Thoracic aorta (tissue), 2 donors: ENCODE measurements at places on chromosomes 6 and 20. TPM values are rescaled to one million over a fixed set of nuclear protein-coding genes. Genes with fewer than 3 reads are reported as not detected.

DNA sequence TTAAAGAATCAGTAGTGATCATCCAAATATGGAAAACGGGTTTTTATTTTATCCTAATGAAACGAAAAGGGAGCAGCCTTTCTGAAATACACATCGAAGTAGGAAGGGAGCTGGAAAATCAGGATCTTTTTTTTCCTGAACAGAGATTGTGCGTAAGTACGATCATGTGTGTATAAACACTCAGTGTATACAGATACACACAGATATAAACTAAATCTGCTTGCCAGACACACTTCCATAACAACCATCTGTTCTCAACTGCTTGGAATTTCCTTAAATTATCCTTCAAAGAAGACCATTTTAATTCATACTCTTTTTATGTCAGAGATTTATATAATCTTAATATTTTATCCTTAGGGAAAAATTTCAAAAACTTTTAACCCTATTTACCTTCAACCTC is 110.7 kb downstream of the CHD6 start:
- no peak for DNase-seq

Gene ECHDC1
- total RNA-seq, result 29.9 TPM

DNA sequence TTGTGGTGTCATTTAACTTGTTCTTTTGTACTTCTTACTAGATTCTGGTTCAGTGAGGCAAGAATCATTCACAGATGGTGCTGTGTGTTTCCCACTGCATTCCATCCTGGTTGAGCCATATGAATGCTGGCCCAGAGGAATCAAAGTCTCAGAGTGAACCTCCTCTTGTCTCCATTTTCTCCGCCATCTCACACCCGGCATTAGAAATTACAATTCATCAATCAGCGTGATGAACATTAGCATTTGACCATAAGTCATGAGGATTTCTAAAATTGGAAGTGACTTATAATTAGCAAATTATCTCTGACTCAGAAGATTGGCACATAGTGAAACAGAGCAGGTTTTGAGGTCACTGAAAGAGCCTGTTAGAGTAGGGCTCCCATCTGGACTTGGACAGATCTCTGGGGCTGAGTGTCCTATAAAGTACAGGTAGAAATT is 25.2 kb downstream of the TNFAIP3 start:
- DNase-seq, result no peak

Gene SPATA2
- total RNA-seq, result 3.9 TPM

- DNase-seq, result no peak
These were observed 80.4 kb downstream of the TBXT start for GRCh38 chr6:166087246-166087645.

Gene HBS1L
- total RNA-seq, result 42.5 TPM

DNA sequence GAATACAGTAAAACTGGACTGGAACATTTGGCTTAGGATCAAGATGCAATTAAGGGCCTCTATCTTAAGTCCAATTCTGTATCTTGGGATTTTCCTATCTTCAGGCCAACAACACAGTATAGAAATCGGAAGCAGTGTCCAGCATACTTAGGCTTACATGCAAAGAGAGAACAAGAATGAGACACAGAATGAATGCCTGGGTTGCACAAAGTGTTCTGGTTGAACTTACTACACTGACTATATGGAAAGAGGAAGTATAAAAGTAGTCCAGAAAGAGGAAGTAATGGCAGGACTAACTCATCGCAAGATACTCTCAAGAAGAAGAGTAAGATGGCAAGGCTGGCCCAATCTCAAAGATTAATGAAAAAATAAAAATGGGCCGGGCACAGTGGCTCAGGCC is 87.6 kb downstream of the BTBD9 start:
- DNase-seq, result no peak

Gene C4B
- 44.3 TPM for total RNA-seq

DNA sequence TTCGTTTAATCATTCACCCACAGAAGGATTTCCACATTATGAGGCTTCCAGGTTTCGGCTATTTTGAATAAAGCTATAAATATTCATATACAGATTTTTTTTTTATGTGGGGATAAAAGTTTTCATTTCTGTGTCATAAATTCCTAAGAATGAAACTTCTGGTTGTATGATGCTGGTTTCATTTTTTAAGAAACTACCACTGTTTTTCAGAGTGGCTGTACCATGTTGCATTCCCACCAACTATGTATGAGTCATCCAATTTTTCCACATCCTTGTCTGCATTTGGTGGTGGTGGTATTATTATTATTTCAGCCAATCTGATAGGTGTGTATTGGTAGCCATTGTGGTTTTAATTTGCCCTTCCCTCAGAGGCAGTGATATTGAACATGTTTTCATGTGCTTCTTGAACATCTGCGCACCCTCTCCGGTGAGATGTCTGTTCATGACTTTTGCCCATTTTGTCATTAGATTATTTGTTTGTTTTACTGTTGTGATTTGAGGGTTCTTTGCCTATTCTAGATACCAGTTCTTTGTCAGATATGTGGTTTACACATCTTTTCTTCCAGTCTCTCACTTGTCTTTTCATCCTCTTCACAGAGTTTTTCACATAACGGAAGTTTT is 75.5 kb downstream of the DOK5 start:
- no peak for DNase-seq

DNA sequence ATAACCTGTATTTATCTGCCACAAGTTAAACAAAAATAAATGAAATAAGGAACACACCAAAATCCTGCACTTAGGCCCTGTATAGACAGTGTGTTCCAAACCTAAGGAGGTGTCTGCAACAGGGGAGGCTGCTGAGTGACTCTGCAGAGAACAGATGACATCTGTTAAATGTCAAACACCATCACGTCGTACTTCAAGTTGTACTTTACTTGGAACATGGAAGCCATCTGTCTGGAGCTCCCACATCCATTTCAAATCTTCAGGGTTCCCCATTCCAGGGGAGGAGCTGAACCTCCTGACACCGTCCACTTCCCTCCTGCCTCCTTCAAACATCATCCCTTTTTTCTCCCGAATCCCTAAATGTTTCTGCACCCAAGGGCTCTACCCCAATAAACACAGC is 1.8 kb upstream of the MAP7 start:
- no peak for DNase-seq

DNA sequence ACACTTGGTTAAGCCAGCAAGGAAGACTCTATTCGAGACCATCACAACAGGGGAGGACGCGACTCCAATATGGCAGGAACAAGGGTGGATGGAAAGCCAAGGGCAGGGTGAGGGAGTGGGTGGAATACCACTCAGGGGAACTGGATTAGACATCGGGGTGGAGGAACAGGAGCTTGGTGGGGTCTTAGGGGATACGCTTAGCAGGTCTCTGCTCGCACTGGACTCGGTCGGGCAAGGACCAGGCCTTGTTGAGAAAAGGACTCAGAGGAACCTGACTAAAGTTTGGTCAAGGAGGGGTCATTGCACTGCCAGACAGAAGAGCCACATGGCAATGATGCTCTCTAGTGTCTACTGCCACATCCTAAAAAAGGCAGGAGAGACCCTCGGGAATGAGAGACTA is 10.5 kb downstream of the DUSP22 start:
- DNase-seq, result no peak

GRCh38 chr6:154595538-154595937 is 85.1 kb upstream of the CNKSR3 start:
- DNase-seq, result no peak

DNA sequence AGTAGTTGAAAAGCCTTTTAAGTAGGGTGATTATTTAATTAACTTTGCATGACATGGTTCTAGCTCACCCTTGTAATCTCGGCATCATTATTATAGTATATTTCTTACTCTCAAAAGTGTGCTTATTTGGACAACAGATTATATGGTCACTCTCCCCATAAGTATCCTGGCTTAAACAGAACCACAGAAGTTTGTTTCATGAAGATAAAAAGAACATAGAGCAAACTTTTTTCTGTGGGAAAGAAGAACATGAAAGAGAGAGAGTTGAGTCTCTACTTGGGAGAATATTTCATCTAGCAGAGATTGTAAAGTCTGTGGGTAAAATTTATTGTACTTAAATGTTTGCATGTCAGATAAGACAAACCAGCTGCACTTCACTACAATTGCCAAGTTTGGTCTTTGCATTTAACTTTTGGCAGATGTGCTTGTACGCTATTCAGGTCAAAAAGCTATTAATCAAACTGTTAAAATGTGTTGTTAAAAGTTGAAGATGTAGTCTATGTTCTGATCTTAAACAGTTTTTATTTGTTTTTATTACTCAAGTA is 33.4 kb upstream of the PRIM2 start:
- DNase-seq, result no peak

- no peak for DNase-seq
These were observed 144.3 kb downstream of the ADGRB3 start for GRCh38 chr6:68779366-68779765.

- no peak for DNase-seq
These were observed 50.0 kb upstream of the DTNBP1 start for GRCh38 chr6:15712797-15713196.

- DNase-seq, result no peak
These were observed 72.6 kb downstream of the HIVEP2 start for GRCh38 chr6:142872376-142872775.

DNA sequence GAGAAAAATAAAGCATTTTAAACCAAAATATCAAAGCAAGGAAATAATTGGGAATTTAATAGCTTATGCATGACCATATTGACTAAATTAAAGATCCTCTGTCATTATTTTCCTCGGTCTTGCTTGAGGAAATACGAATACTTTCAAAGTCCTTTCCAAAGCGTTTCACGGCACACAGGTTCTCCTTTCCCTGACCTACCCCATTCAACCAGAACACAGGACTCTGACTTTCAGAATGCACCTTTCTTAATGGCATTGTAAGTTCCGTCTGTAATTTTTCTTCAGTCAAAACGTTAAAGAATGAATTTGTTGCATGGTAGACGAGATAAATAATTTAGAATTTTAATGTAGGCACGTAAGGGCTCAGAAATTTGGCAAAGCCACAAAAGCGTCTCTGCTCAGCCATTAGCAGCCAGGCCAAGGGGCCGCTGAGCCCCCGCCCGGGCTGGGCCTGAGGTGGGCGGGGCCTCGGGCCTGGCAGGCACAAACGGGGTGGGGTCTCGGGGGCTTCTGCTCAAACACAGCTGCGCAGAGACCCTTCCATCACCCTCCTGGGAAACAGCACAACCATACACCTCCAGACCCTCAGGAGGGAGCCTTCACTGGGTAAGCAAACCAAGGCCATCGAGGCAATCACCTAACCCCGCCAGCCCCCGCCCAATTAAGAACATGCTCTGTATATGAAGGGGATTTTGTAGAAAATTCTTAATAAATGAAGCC is 3.4 kb downstream of the NEDD9 start:
- DNase-seq, result no peak

DNA sequence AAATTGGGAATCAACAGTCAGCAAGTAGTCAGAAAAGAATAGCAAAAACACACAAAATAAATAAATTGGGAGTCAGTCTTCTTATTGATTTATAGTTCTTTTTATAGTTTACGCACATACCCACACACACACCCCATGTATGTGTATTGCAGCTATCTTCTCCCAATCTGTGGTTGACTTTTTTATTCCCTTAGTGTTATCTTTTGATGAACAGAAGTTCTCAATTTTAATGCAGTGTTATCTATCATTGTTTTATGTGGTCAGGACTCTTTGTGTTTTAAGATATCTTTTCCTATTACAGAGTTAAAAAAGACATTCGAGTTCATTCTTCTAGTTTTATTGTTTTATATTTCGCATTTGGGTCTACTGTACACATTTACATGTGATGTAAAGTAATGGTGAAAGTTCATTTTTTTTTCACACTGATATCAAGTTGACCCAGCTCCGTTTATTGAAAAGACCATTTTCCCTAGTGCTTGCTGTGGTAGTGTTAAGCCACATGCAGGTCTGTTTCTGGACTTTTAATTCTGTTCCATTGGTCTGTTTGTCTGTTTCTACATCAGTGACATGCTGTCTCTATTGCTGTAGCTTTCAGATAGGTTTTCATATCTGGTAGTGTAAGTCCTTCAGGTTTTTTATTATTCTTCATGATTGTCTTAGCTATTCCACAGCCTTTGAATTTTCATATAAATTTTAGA is 78.4 kb downstream of the ZFAND3 start:
- no peak for DNase-seq

GRCh38 chr20:3364323-3365013 is 43.0 kb downstream of the DNAAF9 start:
- DNase-seq, result no peak

Gene ADGRF4
- total RNA-seq, result not detected

DNA sequence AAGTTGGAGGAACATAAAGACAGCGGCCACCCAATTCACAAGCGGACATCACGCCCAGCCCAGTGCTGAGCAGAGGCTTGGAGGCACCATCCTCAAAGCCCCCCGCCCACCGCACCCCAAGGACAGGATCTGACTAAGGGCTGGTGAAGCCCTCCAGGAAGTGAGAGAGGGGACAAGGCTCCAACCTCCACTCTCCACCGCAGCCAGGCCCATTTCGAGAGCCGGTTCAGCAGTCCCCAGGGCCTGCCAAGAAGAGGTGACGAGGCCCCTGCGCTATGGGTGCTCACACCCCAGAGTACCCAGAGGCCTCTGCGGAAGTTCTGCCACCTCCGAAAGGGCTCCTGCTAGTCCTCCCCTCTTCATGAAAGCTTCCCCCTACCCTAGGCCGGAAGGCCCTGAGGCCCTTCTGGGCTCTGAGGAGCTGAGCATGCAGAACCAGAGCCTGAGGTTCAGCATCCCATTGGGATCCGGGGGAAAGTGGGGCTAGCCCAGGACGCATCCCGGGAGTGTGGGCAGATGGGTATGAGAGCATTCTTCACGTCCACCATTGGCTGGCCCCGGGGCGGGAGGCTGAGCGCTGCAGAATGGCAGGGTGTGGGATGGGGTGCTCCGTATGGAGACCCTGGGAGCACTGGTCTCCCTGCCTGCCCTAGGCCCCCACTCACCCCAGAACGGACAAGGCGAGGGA is 2.5 kb downstream of the GRM4 start:
- DNase-seq, result no peak

GRCh38 chr6:44264154-44265006 is 971 bp downstream of the NFKBIE start:
- no peak for DNase-seq

Gene PLCB1
- 10.8 TPM for total RNA-seq

Gene HLA-G
- total RNA-seq, result not detected

GRCh38 chr6:45655745-45656476 is 278.2 kb upstream of the SUPT3H start:
- no peak for DNase-seq

DNA sequence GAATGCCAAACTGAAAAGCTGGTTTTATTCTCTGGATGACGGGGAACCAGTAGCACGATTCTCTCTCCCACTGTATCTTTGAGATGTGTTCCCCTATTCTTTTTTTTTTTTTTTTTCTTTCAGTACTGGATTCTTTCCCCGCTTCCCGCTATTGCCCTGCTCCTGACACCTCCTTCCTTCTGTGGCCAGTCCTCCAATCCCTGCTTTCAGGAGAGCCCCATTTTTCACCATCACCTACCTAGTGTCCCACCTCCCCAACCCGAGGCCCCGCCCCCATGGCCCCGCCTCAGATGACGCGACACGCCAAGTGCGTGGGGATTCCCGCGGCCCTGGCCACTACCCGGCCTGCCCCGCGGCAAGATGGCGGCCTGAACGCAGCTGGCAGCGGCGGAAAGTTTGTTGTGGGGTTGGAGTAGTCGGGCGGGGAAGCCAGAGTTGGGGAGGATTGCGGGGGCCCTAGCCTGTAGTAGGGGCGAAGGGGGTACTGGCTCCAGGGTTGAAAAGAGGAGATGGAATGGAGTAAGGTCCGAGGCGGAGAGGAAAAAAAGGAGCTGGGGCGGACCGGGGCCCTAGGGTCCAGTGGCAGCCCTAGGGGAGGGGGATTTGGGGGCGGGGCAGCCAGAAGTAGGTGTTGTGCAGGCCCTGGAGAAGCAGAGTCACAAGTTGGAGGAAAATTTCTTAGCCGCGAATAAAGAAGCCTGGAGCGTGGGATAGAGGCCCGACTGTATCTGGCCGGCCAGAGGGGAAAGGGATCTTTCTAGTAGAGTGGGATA is at the start of gene TJAP1:
Gene TJAP1 (plus strand): TSS at position 336 of the 773 bp plus-strand sequence. CDS start 21,432 bp downstream, outside the sequence.
- peak; percentile 72 for DNase-seq

Gene RIMS1
- total RNA-seq, result 3.5 TPM

Gene SLC17A1
- not detected for total RNA-seq
